Omental fat pad (tissue), 4 donors: ENCODE measurements at places on chromosomes 3 and 15.
A peak's percentile ranks its signal among the peaks of the same experiment; 100 is the strongest.

GRCh38 chr3:195079636-195080035, 191.3 kb downstream of the XXYLT1 start:
- no peak for DNase-seq

DNA sequence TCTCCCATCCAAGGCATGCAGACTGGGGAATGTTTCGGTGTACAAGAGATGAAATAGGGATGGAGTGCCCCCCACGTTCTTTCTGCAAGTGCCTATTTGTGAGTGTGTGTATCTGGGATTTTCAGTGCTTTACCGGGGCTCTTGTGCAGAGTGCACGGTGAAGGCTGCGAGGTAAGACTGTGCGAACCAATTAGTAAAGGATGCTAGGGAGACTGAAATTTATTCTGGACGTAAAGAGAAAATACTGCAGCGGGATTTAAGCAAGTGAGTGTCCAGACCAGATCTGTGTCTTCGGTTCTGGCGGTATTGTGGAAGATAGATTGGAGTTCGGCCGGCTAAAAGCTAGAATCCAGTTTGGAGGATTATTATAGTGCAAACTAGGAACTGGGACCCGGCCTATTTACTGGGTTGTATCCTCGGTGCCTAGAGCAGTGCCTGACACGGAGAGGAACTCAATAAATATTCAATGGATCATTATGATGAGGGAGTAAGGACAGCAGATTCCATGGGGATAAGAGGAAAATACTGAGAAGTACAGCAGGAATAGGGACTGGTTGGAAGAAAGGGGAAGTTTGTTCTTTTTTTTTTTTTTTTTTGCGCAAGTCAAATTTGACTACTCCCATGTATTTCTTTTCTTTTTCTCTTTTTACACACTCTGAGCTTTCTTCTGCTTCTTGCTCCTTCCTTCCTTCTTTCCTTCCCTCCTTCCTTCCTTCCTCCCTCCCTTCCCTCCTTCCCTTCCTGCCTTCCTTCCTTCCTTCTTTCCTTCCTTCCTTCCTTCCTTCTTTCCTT, 580 bp upstream of the MAGEF1 start:
- no peak for DNase-seq

- no peak for DNase-seq
Observed at GRCh38 chr3:58657571-58658141, 8.9 kb downstream of the FAM3D start.

- no peak for DNase-seq
Observed at GRCh38 chr3:83765956-83766355, 1192.8 kb upstream of the CADM2 start.

DNA sequence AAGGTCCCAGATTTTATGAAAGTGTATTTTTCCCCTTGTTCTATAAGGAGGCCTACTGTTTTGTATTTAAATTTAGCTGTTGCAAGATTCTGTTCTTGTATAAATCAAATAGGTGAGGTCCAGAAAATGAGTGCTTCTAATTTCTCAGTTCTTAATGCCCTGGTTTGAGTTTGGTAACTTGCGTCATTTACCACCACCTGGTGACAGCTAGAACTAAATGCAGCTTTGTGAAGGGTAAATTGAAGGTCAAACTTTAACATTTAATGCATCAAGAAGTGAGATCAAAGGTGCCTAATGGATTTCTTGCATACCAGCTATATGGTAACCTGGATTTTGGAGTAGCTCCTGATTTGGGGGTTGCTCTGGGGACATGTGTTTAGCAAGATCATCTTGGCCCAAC, 50.7 kb upstream of the POLR2M start:
- DNase-seq = no peak

DNA sequence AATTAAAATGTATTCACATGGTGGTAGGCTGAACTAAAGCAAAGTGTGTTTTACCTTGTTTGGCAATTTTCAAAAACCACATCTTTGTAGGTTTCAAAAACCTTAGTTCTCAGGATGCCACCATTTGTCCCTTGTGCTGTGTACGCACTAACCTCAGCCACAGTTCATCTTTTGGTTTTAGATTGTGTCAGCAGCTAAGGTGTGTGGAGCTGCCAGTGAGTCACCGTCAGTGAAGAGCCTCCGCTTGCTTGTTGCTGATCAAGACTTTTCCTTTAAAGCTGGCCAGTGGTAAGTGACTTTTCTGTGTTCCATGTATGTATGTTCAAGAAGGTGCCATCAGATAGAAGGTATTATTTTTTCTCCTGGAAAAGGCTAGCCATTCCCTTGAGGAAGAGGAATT, 21.1 kb downstream of the OXNAD1 start:
- no peak for DNase-seq

DNA sequence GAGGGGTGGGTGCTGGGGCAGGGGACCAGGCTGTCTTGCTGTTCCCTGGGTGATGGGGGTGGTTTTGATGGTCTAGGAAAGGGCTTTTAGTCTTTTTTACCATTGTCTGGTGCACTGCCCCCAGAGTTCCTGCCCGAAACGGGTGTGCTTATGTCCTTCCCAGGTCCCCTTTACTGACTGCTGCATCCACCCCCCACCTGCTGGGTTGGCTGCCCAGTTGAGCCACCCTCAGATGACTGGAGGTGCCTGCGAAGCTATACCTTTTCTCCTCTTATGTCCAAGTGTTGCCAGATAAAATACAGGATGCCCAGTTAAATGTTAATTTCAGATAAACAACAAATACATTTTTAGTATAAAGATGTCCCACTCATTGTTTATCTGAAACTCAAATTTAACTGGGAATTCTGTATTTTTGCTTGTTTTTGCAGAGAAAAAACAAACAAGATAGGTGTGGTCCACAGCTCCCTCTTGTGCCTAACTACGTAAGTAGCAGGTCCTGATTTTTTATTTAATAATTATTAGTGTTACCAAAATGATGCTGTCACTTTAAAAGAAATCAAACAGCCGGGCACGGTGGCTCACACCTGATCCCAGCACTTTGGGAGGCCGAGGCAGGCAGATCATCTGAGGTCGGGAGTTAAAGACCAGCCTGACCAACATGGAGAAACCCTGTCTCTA, 6.1 kb upstream of the RPP14 start:
- DNase-seq = no peak

- DNase-seq = no peak
Observed at GRCh38 chr15:70742928-70743327, 20.4 kb downstream of the UACA start.

- DNase-seq = no peak
Observed at GRCh38 chr15:99983171-99983885, 250.1 kb upstream of the LYSMD4 start.

GRCh38 chr3:58173669-58174398, 36.9 kb downstream of the DNASE1L3 start:
- DNase-seq = no peak

DNA sequence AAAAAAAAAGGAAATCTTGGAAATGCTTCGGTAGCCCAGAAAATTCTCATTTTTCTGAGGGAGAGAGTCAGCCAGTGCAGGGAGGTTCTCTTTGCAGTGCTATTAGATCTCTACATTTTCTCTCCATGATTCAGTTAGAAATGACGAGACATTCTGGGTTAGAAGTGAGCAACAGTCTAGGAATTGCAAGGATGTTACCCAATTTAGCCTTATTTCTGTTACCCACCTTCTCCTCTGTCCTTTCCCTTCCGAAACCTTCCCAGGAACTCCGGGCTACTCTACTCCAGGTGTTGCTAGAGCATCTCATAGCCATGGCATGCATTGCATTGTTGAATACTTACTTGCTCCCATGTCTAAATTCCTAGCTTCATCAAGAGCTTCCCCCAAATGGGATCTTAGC, 106.8 kb downstream of the EDEM1 start:
- DNase-seq = no peak

GRCh38 chr15:89383365-89384175, 48.9 kb upstream of the POLG start:
- DNase-seq = peak; percentile 54

- no peak for DNase-seq
Observed at GRCh38 chr3:144948711-144949110, 977.1 kb downstream of the DIPK2A start.
